ENCODE measurements at places on chromosomes 7 and 10. TPM values are rescaled to one million over a fixed set of nuclear protein-coding genes. Genes with fewer than 3 reads are reported as not detected.

LRIT1 gene
- total RNA-seq, result not detected

MAPK8 gene
- 51.5 TPM for total RNA-seq

OR6B1 gene
- not detected for total RNA-seq

HSPA12A gene
- 11.2 TPM for total RNA-seq

LEP gene
- 0.59 TPM for total RNA-seq

VPS37D gene
- total RNA-seq, result 3.6 TPM

CLIP2 gene
- total RNA-seq, result 19.3 TPM

EPHB6 gene
- 34.7 TPM for total RNA-seq

Data from skin of body (tissue), 3 donors.